ENCODE measurements at places on chromosomes 5 and 9.

DNA sequence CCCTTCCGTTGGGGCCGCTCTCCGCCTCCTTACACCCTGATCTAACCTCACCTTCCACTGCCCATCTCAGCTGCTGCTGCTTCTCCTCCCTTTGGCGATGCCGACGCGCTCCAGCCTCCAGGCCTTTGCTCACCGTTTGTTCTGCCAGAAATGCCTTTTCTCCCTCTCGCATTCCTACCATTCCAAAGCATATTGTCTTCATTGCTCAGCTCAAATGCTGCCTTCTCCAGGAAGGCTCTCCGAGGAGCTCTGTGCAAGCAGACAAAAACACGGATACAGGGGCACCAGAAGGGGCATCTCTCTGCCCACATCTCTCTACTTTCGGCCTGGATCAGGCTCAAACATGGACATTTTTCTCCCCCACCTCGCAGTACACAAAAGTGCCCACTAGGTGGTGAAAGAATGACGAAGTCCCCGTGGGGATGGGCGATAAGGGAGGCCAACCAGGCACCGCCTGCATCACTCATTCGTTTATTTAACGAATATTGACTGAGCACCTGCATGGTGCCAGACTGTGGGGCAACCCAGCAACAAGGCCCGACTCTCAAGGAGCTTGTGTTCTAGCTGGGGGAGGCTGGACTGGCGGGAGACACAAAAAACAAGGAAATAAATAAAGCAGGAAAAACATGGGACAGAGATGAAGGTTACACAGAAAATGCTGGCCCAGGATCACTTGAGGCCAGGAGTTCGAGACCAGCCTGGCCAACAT lies 7.3 kb upstream of the GRHPR start:
- peak; percentile 56 for DNase-seq

DNA sequence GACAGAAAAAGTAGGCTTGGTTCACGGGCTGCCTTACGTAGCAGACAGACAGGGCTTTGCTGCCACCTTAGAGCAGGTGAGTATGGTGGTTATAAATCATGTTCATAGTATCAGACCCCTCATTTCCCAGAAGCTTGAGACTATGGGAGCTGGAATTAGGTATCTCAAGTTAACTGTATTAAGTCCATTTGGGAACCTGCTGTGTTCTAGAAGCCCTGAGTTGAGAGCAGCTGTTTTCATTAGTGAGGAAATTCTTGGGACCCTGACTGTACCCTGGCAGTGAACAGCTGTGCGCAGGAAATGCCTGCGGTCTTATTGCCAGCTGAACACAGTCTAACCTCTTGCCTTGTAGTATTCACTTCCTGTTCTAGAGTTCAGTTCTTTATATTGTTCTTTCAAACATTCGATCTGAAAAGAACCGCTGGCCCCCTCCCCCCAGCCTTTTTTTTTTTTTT lies 29.8 kb downstream of the UGCG start:
- no peak for DNase-seq

DNA sequence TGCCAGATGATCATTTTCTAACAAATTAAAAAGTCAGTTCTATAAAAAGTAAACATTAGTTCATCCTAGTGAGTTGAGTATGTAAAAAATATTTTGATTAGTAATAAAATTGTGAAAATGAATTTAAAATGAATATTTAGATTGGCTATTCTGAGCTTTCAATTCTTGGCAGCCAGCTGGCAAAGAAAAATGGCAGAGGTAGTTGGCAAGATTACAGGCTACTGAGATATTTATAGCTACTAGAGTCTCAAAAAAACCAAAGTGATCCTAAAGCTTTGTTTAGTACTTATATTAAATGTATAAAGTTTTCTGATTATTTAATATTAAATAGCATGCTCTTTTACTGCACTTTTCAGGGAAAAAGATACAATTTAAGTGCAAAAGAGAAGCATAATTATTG lies 25.0 kb downstream of the SGTB start:
- DNase-seq: no peak

GRCh38 chr9:92877531-92878430 lies at the start of gene ZNF484:
Gene ZNF484 (minus strand): TSS chr9:92878038. CDS start chr9:92875029, 3,009 bp downstream.
- peak; percentile 94 for DNase-seq

GRCh38 chr9:77838986-77839385 lies 190.9 kb upstream of the GNA14 start:
- DNase-seq: no peak

- no peak for DNase-seq
Observed at GRCh38 chr5:32839106-32839505, 128.0 kb downstream of the NPR3 start.

- DNase-seq: no peak
Observed at GRCh38 chr9:136670576-136671253, 8.0 kb downstream of the EGFL7 start.

- peak; percentile 52 for DNase-seq
Observed at GRCh38 chr9:126558051-126558665, 55.6 kb upstream of the LMX1B start.

DNA sequence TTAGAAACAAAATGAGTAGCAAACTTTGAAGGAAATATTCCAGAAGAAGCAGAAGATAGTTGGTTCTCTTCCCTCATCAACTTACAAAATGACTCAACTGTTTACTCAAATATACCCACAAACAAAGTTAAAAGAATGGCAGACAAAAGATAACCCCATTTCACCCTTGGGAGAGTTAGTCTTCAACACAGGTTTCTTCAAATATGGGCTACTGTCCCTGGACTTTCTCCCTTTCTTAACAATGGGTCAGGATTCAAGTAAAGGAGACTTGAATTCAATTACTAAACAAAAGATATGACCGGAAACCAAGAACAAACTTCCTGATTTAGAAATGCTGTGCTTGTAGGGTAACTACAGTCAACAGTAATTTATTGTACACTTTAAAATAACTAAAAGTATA lies 14.2 kb downstream of the RFX3 start:
- DNase-seq: no peak

DNA sequence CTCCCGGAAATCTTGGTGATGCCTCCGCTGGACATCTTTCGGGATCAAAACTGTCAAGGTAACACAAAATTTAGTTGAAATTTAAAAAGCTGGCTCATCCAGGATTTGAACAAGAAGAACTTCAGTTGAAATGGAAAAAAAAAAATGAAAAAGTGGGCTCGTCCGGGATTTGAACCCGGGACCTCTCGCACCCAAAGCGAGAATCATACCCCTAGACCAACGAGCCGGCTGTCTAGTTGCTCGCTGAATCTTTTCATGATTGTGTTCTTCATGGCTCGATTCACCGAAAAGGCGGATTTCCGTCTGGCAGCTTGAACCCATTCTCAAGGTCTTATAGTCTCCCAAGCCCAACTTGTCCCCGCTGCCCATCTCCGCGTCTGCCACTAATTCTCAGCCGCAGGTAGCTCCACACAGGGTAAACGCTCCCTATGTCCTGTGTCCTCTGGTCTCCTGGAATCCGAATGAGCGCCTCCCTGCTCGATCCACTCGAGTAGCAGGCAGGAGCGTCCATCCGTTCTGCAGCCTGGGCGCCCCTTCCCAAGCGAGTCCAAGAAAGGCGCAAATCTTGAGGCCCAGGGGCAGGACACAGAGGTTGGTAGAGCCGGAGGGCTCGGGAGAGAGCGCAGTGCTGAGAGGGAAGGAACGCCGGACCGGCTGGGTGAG lies 16.2 kb downstream of the TRIM7 start:
- no peak for DNase-seq

GRCh38 chr5:128925973-128926372 lies 39.3 kb upstream of the SLC27A6 start:
- no peak for DNase-seq

DNA sequence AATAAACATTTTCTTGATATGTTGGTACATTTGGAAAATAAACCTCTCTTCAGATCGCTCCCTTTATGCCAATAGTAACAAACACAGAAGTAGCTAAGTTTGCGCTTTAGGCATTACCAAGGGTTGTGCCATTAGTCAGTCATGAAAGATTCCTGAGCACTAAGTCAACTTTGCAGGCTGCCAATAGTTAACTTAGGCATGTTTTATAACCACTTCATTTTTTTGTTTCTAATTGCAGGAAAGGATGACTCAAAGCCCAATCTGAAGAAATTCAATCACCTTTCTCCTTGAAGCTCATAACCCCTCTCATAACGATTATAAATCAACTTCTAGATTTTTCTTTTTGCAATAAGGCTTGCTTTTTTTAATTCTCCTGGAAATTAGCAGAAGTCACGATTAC lies 517.0 kb downstream of the AGTPBP1 start:
- no peak for DNase-seq

DNA sequence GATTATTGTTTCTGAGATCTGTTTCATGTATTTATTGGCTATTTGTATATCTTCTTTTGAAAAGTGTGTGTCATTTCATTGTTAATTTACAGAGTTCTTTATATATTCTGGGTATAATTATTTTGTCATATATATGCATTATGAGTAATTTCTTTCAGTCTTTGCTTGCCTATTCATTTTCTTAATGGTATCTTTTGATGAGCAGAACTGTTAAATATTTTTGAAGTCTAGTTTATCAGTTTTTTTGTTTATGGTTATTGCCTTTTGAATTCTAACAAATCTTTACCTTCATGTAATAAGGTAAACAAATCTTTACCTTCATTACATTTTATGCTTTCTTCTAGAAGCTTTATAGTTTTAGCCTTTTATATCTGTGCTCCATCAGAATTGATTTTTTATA lies 66.4 kb downstream of the CSNK1G3 start:
- no peak for DNase-seq

GRCh38 chr5:13944560-13945199 lies at the start of gene DNAH5:
Gene DNAH5 (minus strand): TSS chr5:13944688. CDS start chr5:13944438, 250 bp downstream.
- no peak for DNase-seq

DNA sequence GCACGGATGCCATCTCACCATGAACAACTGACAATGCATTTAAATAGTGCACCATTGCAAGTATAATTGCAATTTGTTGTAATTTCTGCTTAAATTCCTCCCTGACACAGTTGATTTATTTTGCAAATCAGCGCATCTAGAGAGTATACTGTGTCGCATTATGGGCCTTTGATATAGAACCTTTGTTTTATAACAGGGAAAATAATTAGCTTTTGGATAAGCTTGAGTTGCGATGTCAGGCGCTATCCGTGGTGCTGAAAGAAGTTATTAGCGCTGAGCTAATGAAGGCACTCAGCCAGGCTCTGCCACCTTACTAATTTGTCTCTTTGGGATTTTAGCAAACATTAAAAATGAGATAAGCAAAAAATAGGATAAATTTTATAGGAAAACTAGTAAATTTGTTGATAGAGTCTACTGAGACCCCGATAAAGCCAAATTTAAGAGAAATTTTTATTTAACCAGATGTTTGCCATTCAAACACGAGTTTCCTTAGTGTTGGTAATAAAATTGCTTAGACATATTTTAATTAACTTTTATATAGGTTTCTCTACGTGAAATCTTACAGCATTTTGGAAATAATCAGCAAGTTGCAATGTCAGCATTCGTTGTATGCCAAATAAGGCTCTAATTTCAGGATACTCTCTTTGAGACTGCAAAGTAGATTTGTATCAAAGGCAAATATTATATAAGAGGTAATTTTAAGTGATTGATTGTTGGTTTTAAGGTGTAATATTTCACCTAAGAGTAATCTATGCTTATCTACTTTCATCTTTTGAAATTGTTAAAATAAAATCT lies 355.5 kb downstream of the TLR4 start:
- no peak for DNase-seq

DNA sequence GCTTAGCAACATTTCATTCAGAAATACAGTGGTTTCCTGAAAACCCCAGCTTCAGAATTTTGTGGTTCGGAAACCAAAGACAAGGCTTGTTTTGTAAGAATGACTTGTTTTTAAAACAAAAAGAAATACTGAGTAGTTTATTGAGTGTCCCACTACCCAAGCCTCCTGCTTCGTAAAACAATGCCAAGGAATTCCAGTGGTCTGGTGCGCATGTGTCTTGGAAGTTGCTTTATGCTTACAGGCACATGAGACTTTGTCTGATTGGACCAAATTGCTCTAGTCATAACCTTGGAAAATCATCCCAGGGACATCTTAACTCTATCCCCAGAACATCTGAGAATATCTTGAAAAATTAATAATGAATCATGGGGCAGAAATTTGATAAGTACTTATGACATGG lies 77.1 kb upstream of the FST start:
- no peak for DNase-seq

DNA sequence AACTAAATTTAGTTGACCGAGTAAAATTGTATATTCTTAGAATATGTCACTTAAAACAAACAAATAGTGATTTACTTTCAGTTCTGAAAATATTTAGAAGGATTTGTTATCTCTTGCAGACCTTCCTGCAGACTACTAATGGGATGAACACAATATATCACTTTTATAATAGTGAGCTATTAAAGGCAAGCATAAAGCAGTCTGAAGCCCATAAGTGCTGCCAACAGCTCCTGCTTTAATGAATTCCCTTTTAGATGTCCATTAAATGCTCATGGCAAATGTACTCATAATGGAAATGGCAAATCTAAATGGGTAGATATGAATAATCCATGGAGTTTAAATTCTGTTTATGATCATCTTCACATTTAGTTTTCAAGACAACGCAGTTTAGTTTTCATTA lies 170.2 kb downstream of the RANBP17 start:
- no peak for DNase-seq

GRCh38 chr9:19255821-19256220 lies 25.3 kb downstream of the DENND4C start:
- DNase-seq: no peak

DNA sequence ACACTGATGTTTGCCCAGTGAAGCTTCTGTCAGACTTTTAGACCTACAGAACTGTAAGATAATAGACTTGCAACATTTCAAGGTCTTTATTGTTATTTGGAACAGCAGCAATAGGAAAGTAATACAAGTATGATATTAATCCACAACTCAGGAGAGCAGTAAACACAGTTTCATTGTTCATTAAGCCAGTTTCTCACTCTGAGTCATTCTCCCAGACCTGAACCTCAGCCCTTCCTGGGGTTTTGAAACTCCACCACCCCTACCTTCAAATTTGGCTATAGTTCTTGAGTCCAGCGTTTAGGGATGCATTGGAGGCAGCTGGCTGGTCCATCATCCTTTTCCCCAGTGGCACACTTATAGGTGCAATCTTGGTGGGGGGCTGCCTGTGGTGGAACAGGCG lies 203.2 kb downstream of the RAB3C start:
- DNase-seq: no peak

GRCh38 chr9:89543111-89543510 lies 45.2 kb upstream of the SEMA4D start:
- DNase-seq: no peak

GRCh38 chr5:169347786-169348185 lies 46.8 kb upstream of the SLIT3 start:
- DNase-seq: no peak

GRCh38 chr9:95078511-95078910 lies 239.0 kb downstream of the FANCC start:
- DNase-seq: no peak

DNA sequence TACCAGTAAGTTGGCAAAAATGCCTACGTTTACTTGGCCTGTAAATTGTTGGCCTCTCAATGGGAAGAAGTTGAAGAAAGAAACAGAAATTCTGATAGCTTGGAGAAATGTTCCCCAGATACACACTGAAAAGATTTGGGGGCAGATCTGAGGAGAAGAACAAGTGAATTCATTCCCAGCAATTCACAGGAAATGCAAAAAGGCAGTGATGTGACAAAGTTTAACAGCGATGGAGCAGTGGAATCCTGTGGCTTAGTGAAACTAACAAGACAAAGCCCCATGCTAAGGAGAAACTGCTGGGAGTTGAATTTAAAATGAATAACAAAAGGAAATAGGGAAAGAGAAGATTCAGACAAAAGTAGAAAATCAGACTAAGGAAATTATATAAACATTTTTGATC lies 213.2 kb upstream of the EDIL3 start:
- DNase-seq: no peak

- DNase-seq: no peak
Observed at GRCh38 chr5:93612855-93613243, 29.8 kb downstream of the NR2F1 start.

GRCh38 chr9:34540827-34541226 lies 18.0 kb upstream of the ENHO start:
- no peak for DNase-seq

GRCh38 chr9:87766697-87767096 lies 40.8 kb downstream of the CTSL start:
- no peak for DNase-seq
